ENCODE measurements at places on chromosomes 3 and 15.

- no peak for DNase-seq
These were observed 398.6 kb downstream of the PYDC2 start for GRCh38 chr3:191859531-191859930.

GRCh38 chr3:87267953-87268645 is 8.3 kb downstream of the POU1F1 start:
- DNase-seq = no peak

DNA sequence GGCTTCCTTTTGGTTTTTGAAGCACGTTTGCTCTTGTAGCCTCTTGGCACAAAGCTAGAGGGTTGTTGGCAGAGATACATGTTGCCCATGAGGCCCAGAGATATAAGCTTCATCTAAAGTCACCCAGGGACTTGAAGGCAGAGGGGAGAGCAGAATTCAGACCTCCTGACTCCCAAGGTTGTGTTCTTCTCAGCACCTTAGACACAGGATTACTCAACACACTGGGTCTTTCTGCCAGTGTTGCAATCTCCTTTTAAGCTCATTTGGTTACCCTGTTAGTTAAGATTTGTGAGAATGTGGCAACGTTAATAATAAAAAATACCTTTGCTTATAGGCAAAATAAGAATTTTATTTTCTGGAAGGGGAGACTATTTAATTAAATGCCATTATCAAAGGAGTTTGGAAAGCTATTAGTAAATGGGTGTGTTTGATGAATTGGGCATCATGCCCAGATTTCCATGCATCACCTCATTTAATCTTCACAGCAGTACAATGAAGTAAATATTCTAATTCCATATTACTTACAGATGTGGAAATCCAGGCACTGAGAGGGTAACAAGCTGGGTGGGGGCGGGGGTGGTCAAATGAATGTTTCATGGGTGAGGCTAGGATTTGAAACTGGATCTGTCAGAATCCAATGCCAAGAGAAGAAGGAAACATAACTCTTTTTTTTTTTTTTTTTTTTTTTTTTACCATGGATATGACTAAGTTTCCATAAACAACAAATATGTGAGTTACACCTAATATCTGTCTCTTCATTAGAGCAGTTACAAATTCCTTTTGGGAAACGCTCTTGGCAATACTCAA is 183.3 kb downstream of the NR1D2 start:
- no peak for DNase-seq

- DNase-seq = no peak
These were observed 6.7 kb downstream of the CCDC9B start for GRCh38 chr15:40333922-40334492.

DNA sequence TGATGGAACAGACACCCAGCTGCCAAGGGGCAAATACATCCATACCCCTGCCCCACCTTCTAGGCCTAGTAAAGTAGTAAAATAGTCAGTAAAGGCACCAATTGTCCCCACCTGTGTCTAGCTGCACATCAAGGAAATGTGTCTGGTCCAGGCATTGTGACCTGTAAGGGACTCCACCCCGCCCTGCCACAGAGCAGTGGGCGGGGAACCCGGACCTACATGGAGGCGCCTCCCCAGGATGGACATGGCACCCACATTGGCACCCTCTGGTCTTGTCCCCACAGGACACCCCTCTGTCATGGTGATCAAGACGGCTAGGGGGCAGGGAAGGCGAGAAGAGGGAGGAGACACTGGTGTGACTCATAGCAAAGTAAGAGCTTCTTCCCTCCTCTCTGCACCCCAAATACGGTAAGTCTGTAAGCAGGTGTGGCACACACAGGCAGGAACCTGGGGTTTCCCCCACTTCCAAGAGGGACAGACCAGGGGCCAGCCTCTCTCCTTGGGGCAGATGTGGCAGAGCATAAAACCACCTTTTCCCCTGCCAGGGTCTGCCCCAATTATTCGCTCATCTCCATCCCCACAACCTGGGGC is 13.5 kb upstream of the LINGO1 start:
- DNase-seq = no peak

DNA sequence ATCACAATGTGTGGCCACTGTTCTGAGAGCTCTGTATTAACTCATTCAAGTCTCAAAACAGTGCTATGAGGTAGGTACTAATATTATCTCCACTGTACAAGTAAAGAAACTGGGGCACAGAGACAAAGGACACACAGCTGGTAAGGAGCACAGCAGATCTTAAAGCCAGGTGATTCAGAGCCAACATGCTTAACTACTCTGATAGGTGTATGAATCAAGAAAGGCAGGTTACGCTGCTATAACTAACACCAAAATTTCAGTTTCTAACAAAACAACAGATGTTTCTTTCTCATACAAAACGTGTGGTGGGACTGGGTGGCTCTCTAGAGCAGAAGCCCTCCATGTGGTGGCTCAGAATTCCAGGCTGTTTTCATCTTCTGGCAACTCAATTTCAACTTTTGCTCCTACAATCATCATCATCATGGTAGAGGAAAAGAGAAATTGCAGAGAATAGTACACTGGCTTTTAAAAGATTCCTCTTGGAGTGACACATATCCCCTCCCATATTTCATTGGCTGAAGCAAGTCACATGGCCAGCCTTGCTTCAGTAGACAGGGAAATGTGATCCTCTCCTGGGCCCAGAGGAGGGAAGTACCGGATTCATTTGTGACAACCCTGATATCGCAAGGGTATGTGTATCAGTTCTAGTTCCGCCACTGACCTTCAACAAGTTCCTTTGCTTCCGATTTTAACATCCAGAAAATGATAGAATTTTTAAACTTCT is 126.2 kb upstream of the PTX3 start:
- no peak for DNase-seq

All from GM12891 (cell line).